ENCODE measurements at places on chromosomes 7 and 10.

GRCh38 chr7:44967571-44968446, 11.0 kb downstream of the MYO1G start:
- peak; percentile 45 for DNase-seq

DNA sequence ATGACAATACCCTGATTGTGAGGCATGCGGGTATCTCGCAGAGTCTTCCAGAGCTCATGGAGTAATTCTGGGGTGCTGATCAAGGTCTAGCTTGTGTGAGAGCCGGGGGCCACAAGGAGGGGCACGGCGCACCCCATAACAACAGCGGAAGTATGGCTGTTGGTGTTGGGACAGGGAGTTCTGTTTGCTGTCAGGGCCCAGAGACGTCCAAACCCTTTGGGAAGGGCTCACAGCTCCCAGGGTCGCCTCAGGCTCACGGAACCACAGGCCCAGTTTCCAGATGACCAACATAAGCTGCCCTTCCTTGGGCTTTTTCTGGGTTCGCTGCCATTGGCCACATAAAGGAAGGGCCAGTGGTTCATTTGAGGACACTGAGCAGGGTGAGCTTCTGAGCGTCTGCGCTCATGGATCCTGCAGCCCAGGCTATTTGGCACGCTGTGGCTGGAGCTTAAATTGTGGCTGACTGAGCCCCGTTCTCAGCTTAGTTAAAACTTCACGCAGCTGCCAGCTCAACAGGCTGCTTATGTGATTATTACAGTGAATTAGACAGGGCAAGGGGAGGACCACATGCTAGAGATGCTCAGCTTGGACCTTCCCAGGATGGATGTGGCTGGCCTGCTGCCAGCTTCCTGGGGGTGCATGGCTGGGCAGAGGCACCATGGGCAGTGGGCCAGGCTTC, 92.3 kb downstream of the DNAJB6 start:
- DNase-seq: no peak

- no peak for DNase-seq
These were observed 117.5 kb upstream of the HGF start for GRCh38 chr7:81887098-81888090.

- no peak for DNase-seq
These were observed 10.5 kb upstream of the CXCL12 start for GRCh38 chr10:44395396-44395795.

GRCh38 chr7:30805081-30805691, 34.0 kb downstream of the MINDY4 start:
- no peak for DNase-seq

DNA sequence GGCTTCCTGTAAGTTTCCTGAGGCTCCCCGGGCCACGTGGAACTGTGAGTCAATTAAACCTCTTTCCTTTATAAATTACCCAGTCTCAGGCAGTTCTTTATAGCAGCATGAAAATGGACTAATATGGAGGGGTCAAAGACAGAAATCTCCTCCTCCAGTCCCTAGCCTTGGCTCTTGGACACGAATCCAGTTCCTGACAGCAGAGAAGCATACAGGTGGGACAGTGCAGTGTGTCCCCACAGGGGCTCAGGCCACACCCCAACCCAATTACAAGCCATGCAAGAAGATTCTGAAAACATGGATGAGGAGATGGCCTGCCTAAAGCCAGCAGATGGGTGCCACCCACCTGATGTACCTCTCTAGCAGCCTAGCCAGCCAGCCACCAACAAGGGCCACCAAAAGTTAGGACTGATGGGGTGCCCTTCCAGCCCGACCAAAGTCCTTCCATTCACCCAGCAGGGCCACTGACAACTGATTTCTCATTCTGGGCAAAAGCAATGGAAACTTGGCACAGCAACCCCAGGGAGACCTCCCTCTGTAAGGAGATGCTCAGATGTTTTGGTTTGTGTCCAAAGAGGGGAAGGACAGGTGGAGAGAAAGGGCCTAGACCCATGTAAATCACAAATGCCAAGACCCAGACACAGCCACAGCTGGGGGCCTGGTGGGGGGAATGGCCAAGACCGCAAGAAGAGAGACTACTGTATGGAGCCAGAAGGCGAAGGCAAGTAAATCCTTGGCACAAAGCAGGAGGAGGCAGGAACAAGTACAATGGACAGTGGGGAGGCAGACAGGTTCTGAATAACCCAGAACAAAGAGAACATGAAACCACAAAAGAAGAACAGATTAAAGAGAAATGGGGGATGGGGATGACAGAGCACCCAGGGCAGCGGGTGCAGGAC, 13.6 kb downstream of the GPRIN2 start:
- DNase-seq: peak; percentile 0
